ENCODE measurements at places on chromosomes 12 and 14.
A peak's percentile ranks its signal among the peaks of the same experiment; 100 is the strongest.

DNA sequence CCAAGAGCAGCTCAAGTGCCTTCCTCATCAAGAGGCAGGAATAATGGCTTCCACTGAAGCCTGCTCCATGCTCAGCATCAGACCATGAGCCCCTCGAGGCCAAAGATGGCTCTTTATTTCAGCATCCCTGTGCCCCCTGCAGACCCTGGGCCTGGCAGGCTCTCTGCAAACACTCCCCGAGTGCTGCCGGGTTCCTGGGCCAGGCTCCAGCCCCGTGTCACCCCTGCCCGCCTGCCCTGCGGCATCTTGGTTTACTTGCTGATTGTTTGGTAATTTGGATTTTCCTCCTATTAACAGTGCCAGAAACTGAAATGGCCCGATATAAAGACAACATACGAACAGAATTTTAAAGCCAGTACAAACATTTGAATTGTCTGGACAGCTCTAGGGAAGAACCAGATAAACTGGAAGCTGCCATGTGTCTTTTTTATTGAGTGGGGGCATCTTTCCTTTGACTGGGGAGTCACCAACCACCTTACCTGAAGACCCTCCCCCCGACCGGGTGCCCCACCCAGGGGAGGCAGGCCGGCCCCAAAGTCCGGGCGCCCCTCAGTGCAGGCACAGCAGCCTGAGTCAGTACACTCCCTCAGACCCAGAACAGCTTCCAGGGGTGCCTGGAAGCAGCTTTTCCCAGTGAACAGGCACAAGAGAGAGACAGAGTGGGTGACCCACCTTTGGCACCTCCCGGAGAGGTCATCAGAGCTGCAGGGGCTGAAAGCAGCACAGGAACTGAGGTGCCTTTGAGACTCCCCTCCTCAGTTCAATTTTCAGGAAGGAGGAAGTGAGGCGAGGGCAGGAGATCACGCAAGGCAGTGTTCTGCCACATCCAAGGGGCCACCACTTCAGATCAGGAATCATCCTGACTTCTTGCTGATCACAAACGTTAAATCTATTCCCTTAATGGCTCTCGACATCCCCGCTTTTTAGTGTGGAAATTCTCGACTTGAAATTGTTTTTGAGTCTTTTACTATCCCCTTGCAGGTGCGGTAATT is 30.6 kb downstream of the ITPK1 start:
- no peak for DNase-seq

DNA sequence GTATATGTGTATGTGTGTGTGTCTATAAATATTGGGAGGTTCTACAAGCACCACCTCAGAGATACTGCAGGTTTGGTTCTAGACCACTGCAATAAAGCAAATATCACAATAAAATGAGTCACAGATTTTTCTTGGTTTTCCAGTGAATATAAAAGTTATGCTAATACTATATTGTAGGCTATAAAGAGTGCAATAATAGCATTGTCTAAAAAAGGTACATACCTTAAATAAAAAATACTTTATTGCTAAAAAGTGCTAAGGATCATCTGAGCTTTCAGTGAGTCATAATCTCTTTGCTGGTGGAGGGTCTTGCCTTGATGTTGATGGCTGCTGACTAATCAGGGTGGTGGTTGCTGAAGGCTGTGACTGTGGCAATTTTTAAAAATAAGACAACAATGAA is 111.1 kb downstream of the VEZT start:
- DNase-seq: no peak

- no peak for DNase-seq
Observed at GRCh38 chr12:3564411-3564810, 73.4 kb downstream of the PRMT8 start.

DNA sequence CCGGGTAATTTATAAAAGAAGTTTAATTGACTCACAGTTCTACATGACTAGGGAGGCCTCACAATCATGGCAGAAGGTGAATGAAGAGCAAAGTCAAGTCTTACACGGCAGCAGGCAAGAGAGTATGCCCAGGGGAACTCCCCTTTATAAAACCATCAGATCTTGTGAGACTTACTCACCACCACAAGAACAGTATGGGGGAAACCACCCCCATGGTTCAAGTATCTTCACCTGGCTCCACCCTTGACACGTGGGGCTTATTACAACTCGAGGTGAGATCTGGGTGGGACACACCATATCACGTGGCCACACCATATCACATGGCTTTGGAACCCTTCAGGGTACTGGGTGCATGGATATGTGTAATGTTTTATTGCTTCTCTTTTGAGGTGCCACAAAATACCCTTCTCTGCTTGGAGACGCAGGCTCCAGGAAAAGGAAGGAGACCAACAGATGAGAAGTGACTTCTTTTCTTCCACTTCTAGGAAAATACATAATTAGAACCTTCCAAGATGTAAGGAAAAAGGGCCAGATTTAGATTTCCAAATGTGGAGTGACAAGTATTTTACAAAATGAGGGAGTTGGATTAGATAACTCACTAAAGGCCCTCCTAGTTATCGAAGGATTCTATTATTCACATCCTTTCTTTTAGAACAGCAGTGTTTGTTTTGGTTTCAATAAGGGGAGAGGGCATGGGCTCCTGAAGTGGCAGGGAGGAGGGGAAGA is 33.1 kb upstream of the ETFBKMT start:
- DNase-seq: no peak

GRCh38 chr12:57107456-57108155 is 3.6 kb downstream of the STAT6 start:
- no peak for DNase-seq

DNA sequence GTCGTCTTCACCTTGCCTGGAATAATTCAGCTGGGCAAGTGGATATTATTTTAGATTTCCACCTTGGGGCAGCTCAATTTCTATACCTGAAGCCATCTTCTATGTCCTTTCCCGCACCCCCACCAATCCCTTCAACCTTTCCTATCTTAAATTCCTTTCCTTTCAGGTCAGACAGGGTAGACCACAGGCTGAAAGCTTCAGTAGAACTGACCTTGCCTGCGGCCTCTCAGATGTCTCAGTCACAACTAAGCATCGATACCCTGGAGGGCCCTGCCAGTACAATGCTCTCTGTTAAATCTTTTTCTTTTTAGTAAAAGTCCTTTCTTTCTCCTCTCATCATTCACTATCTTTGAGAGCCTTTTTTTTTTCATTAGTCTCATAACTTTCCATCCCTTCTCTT is 38.9 kb downstream of the SLC2A14 start:
- no peak for DNase-seq

GRCh38 chr12:120932058-120932457 is 27.9 kb upstream of the SPPL3 start:
- DNase-seq: no peak

DNA sequence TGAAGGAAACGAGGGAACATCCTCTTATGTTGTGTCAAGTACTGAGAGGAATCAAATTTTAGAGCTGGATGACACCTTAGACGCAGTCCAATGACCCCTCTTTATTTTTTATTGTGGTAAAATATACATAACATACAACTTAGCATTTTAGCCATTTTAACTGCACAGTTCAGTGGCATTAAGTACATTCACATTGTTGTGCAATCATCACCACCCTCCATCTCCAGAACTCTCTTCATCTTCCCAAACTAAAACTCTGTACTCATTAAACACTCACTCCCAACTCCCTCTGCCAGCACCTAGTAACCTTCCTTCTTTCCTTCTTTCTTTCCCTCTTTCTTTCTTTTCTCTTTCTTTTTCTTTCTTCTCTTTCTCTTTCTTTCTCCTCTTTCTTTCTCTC is 97.2 kb upstream of the SLC24A4 start:
- no peak for DNase-seq

DNA sequence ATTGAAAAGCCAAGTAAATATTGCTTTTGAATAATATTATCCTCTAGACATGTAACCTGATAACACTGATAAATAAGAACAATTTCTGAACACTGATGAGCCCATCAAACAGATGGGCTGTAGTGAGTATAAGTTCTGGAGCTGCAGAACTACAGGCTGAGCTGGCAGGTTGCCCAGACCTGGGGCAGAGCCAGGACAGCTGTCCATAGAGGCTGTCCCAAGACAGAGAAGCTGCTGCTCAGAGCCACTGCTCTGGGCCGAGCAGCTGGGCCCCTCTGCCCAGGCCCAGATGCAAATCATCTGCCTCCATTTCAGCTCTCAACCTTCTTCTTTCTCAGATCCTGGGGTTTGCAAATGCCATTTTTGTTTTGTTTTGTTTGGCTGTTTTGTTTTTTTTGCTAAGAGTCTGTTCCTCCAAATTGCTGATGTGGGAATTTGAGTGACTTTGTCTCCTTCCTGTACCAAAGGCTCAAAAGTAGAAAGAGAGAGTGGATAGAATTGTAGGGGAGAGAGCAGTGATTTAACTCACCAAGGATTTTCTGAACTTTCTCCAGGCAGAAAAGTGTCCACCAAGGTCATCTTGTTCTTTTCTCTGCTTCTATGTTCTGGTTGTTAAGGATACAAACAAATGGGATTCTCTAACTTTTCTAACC is 4.0 kb upstream of the TESPA1 start:
- peak; percentile 56 for DNase-seq

- no peak for DNase-seq
Observed at GRCh38 chr14:38431156-38431555, 175.3 kb upstream of the CLEC14A start.

DNA sequence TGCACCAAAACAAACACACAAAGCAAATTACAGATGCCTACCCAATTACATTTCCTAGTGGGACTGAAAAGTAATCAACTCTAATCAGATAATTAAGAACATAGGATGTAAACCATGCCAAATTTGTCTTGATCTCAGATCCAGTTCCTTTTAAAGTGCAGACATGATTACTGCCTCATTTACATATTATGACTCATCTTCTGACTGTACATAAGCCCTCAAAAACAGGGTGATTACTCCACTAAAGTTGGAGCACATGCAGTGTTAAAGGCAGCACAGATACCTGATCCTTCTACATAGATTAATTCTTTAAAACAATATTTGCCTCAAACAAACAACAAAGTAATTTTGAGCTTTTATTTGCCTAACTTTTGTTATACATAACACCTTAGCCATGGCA is 337.2 kb downstream of the RPS29 start:
- no peak for DNase-seq

DNA sequence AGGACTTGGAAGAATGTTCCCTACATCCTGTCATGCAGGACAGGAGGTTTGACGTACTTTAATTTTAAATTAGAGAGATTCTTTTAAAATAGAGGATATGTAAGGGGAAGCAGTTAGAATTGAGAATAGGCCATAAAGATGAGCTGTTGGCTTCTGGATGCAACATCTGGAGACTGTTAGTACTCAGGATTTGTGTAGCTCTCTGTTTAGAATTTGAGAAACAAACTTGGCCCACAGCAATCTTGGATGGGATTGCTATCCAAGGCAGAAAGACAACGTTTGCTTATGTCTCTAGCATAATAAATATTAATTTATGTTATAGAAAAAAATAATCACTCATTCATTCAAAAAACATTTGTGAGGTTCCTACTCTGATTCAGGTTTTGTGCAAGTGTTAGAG is 398.4 kb upstream of the NOVA1 start:
- no peak for DNase-seq

- DNase-seq: no peak
Observed at GRCh38 chr14:92755495-92755894, 7.1 kb upstream of the LGMN start.

DNA sequence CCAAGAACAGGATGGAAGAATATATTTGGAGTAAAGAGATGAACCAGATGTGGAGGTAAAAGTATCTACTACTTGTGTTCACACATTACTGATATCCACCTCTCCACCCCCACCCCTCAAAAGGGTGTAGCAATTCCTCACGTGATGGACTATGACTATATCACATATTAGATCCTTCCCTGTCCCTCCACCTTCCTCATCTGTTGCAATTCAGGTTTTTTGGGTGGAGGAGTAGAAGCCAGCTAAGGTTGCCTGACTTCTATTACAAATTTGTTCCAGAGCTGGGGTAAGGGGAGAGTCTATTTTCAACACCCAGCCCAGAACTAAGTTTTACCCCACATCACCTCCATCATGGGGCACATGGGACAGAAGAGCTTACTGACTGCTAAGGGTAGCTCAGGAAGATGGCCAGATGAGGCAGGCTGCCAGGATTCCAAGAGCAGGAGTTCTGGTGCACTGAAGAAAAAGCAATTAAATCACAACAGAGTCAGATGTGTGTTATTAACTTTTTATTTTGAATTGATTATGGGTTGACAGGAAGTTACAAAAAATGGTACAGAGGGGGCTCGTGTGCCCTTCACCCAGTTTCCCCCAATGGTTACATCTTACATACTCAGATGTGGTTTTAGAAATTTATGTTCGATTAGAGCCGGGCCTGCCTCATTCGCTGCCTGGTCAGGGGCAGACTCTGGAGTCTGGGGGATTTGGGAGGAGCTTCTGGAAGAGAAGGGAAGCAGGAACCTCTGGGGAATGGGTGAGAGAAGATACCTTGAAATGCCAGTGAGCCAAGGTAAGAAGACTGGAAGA is 2.1 kb downstream of the RNASE13 start:
- DNase-seq: no peak

- no peak for DNase-seq
Observed at GRCh38 chr12:117890137-117890536, 78.7 kb downstream of the KSR2 start.

All from NCI-H510A treated with DMSO at 0.1 percent for 48 hours (cell line).